ENCODE measurements at places on chromosomes 2 and 18. TPM values are rescaled to one million over a fixed set of nuclear protein-coding genes. Genes with fewer than 3 reads are reported as not detected.
A peak's percentile ranks its signal among the peaks of the same experiment; 100 is the strongest.

Gene EMILIN2
- 13.0 TPM for total RNA-seq

DNA sequence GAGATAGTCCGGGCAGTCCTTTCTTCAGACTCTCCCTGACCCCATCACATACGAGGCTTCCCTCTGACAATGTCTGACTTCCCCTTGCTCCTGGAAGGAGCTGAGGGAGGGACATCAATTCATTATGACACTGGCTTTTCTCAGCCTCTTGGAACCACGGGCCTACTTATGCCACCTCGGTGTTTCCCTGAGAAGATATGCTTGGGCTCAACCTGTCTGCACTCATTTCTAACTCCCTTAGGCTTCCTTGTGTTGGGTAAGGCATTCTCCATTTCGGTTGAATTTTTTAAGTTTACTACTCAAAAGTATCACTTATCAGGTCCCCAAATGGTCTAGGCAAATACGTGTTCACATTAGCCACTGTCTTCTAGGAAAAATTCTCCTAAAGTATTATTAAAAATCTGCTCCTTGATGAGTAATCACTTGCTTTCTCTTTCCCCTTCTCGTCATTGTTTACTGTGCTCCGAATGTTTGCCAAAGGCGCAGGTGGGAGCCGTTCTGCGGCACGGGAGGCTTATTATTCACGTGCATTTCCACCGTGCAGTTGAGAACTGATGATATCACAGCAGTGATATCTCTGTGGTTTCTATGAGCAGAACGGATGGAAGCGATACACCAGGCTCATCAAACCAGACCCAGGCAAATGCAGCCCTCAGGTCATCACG, 33.1 kb downstream of the ARL4C start:
- no peak for DNase-seq
- H3K36me3 ChIP-seq = no peaks in the 10 kb centered on the region
- H3K4me1 ChIP-seq = peaks cover 5% of the 10 kb centered on the region
- H3K4me3 ChIP-seq = no peak overlapping the region

DNA sequence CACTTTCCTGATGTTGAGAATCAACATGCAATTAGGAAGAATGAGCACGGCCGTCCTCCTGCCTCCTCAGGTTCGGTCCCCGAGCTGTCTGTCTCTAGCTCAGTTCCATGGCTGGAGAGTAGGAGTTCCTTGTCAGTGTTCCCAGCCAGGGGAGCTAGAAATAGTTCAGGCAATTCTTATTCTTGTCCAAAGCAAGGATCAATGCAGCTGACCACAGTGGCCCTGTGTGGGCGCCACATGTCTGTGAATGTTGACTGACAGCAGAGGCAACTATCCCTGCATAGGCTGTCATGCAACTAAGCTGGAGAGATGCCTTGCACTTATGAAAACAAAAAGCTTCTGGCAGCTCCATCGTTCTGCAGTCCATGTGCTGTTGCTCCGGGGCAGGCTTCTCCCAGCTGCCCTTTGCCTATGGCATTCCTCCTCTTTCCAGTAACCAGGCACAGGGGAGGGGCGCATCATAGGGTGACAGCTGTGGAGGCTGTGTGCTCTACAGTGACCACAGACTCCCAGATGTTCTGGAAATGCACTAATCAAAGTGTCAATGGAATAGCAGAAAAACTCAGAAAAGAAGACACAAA, 58.7 kb downstream of the PDCL3 start:
- no peak overlapping the region for H3K4me3 ChIP-seq
- DNase-seq = no peak
- no peak overlapping the region for H3K27ac ChIP-seq

DNA sequence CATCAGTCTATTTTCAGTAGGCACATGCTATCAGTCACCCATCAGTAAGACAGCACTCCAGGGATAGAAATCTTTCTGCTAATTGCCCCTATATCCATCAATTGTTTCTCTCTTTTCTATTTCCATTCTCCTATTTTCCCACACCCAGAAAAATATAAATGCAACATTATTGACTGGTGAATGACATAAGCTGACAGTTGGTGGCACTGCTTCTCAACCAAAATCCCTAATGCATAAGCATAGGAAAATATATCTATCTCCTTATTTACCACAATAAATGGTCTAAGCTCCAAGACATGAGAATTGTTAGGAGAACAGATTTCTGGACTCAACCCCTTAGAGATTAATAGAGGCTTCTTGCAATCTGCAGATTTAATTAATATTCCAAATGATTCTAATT, 64.0 kb upstream of the REG3A start:
- no peak overlapping the region for H3K27ac ChIP-seq
- DNase-seq = no peak
- H3K36me3 ChIP-seq = no peaks in the 10 kb centered on the region
- no peaks in the 10 kb centered on the region for H3K27me3 ChIP-seq

Gene THSD7B
- total RNA-seq = 3.1 TPM

DNA sequence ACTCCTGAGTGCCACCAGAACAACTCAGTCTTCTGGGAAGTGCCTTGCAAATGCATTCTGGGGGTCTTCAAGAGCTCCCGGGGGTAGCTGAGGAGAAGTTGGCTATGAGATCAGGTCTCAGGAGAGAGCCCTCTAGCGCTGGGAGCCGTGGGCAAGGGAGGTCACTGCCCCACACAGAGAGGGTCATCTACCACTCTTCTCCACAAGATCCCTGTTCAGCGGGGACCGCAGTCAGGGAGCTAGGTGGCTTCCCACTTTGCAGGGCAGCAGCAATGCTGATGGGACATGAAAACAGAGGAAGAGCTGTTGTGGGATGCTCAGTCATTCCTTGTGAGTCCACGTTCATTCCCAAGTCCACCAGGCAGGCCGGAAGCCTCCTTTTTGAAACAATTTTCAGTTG, 66.6 kb downstream of the ACKR3 start:
- no peak for DNase-seq
- H3K4me1 ChIP-seq = peaks cover 4% of the 10 kb centered on the region

Gene MYL12A
- total RNA-seq = 213 TPM

- no peaks in the 10 kb centered on the region for H3K36me3 ChIP-seq
- no peaks in the 10 kb centered on the region for H3K27me3 ChIP-seq
- no peaks in the 10 kb centered on the region for H3K4me1 ChIP-seq
- H3K4me3 ChIP-seq = no peak overlapping the region
- DNase-seq = no peak
Measured at GRCh38 chr2:46446871-46447568, 32.3 kb upstream of the TMEM247 start.

Gene NTSR2
- not detected for total RNA-seq

Gene KCNJ3
- 0.69 TPM for total RNA-seq

- peaks cover 44% of the 10 kb centered on the region for H3K4me1 ChIP-seq
- H3K27ac ChIP-seq = no peak overlapping the region
- no peak for DNase-seq
- no peak overlapping the region for H3K4me3 ChIP-seq
Measured at GRCh38 chr2:182587831-182588230, 128.2 kb upstream of the DNAJC10 start.

Gene XIRP2
- 0.87 TPM for total RNA-seq

DNA sequence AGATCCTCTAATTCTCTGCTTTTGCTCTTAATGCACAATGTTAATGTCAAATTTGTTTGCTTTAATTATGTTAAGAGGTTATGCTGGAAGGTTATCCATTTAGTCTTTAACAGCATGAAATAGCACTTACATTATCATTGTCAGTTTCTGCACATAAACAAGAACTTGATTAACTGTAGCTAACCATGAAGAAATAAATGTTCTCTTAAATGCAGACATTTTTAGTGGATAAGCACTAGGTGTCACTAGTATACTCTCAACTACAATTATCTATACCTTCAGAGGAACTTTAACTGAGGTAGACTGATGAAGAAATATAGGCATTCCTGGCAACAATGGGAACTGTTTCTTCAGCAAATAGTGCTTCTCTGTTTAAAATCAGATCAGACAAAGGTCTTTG, 178.8 kb upstream of the CHST9 start:
- H3K36me3 ChIP-seq = no peaks in the 10 kb centered on the region
- H3K27me3 ChIP-seq = no peaks in the 10 kb centered on the region
- no peaks in the 10 kb centered on the region for H3K4me1 ChIP-seq
- DNase-seq = no peak

GRCh38 chr2:171407030-171407675, 26.6 kb downstream of the METTL8 start:
- DNase-seq = no peak
- H3K4me3 ChIP-seq = no peak overlapping the region
- H3K36me3 ChIP-seq = peaks cover 19% of the 10 kb centered on the region
- H3K27ac ChIP-seq = 0 out of 2 replicates have a peak overlapping the region, but pooled peaks have one; percentile 4

Measured in WTC11 (cell line).